ENCODE measurements at places on chromosomes 1 and 21.
A peak's percentile ranks its signal among the peaks of the same experiment; 100 is the strongest.

DNA sequence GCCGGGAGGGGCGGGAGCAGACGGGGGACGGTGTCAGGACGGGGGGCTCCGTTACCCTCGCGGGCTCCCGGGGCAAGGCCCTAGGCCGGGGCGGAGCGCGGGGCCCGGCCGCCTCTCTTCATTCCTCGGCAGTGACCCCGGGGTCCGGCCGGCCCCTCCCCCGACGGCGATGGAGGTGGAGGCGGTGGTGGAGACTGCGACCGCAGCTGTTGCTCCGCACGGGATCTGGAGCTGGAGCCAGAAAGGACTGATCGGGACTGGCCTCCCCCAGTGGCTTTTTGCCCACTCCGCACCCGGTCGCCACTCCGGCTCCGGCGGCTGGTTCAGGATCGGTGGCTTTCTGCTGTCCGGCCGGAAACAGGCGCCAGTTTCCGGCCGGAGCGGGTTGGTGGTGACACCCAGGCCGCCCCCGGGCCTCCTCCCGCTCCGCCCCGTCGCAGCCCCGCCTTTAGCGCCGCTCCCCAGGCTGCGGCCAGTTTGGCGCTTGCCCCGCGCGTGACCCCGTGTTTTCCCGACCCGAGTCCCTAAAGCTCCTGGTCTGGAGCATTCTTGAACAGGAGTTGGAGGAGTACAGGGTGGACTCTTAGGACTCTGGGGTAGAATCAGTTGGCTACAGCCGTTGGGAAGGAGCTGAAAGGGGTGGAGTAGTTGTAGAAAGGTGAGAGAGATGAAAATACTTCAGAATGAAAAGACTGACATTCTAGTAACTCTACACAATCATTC lies at the start of gene OTUD7B:
Gene OTUD7B, minus strand, starts transcription at position 334 of the 723 bp plus-strand sequence. CDS start 33,216 bp downstream, outside the sequence.
- DNase-seq = peak; percentile 97

- DNase-seq = no peak
These were observed 28.6 kb downstream of the CEP104 start for GRCh38 chr1:3828391-3828790.

- DNase-seq = no peak
These were observed 27.2 kb upstream of the RCSD1 start for GRCh38 chr1:167602840-167603239.

DNA sequence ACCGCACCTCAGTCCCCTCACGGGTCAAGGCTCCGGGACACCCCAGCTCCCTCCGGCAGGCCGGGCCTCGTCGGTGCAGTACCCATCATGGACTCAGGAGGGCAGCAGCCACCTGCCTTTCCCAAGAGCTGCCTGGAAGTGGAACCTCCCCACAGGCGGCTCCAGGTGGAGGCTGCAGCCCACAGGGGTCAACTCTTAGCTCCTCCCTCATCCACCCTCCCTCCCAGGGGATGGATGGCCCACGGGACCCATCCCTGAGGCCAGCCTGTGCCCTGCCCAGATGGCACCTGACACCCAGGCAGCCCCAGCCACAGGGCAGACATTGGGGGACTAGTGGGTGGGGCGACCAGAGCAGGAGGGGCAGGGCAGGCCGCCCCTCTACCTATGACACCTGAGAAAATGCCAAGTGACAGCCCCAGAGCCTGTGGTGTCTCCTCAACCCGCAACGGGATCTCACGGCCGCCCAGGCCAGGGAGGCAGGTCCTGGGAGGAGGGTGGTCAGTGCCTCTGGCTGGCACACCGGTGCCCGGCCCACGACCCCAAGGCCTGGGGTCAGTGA lies 1.2 kb upstream of the ARHGEF16 start:
- peak; percentile 94 for DNase-seq

DNA sequence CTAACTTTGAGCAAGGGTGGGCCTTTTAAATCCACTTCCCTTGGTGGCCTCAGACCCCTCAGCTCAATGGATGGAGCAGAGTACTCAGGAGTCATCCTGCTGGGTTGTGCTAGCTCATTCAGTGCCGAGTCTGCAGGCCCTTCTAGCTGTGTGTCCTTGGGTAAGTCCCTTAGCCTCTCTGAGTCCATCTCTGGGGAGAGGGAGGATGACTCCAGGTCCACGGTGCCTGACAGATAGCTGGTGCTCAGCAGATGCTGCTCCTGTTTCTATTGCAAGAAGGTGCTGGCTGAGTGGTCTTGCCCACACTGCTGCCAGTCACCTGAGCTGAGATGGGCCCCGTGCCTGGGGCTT lies 11.0 kb downstream of the LDLRAP1 start:
- no peak for DNase-seq

DNA sequence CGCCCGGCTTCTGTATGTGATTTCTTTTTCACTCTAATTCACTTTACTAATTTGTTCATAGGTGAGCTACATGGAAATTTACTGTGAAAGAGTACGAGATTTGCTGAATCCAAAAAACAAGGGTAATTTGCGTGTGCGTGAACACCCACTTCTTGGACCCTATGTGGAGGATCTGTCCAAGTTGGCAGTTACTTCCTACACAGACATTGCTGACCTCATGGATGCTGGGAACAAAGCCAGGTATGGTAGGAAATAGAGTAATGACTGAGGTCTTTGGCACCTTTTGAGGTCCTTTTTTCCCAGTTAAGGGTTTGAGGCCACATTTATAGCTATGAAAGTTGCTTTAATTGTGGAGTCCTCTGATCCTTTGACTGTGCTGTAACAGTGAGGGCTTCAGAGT lies 56.9 kb downstream of the KIF1B start:
- DNase-seq = no peak

- no peak for DNase-seq
These were observed 49.7 kb downstream of the SYF2 start for GRCh38 chr1:25182629-25183028.

DNA sequence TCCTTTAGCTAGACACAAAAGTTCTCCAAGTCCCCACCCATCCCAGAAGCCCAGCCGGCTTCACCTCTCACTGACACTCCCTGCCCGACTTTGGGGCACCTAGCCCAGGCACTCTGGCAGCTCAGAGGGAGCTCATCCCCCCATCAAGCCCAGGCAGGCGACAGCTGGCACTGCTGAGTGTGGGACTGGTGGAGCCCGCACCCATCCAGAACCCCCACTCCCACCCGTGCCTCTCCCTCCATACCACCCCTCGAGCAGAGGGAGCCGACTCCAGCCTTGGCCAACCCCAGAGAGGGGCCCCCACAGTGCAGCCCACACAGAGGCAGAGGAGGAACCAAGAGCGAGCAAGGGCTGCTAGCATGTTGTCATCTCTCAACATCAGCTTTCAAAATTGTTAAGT lies 658.6 kb downstream of the AMY1C start:
- no peak for DNase-seq

GRCh38 chr1:184953600-184954219 lies 20.6 kb downstream of the NIBAN1 start:
- DNase-seq = peak; percentile 35

- DNase-seq = peak; percentile 94
These were observed 1.1 kb upstream of the ELAPOR1 start for GRCh38 chr1:109112652-109113285.

- DNase-seq = no peak
These were observed 350.8 kb upstream of the KAZN start for GRCh38 chr1:14247666-14248065.

GRCh38 chr21:14317507-14317906 lies 65.4 kb downstream of the HSPA13 start:
- DNase-seq = no peak

DNA sequence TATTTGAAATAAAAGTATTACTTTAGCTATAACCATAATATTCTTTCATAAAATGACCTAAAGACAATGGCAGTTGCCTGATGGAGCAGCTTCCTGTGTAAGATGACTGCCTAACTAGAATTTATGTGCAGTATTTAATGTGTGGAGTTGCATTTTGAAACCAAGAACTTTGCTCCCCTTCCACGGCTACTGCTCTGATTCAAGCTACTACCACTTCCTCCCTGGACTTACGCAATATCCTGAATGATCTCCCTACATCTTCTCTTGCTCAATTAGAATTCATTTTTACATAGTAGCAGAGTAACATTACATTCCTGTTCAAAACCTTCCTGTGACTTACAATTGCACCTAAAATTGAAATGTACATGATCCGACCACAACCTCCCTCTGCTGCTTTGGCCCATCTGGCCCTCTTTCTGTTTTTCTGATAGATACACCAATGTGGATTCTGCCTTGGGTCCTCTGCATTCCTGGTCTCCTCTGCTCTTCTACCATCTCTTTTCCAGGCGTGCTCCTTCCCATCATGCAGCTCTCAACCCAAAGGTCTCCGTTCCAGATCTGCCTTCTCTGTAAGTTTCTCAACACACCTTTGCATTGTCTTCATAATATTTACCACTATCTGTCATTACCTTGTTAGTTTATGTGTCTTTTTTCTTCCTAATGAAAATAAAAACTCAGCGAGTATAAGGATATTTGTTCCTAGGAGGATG lies 47.4 kb upstream of the USP25 start:
- peak; percentile 49 for DNase-seq

- DNase-seq = no peak
These were observed 75.9 kb downstream of the ZSCAN20 start for GRCh38 chr1:33548319-33548718.

DNA sequence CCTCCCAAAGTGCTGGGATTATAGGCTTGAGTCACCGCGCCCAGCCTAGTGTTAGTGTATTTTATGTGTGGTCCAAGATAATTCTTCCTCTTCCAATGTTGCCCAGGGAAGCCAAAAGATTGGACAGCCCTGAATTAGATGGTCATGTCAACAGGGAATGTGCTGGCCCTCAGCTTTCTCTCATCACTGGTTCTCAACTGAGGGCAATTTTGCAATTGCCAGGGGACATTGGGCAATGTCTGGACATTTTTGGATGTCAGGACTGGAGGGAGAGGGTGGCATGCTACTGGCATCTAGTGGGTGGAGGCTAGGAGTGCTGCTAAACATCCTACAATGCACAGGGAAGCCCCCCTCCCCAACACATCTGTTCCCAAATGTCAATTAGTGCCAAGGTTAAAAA lies 95.0 kb downstream of the LAMC2 start:
- DNase-seq = peak; percentile 58

DNA sequence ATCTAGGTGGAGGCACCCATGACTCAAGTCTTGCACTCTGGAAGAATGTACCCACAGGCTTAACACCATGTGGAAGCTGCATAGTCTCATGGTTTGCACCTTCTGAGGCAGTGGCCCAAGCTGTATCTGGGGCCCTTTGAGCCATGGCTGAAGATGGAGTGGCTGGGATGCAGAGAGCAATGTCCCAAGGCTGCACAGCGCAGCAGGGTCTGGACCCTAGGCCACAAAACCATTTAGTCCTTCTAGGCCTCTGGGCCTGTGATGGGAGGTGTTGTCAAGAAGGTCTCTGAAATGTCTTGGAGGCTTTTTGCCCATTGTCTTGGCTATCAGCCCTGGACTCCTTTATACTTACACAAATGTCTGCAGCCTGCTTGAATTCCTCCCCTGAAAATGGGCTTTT lies 21.4 kb upstream of the FCRL3 start:
- no peak for DNase-seq

DNA sequence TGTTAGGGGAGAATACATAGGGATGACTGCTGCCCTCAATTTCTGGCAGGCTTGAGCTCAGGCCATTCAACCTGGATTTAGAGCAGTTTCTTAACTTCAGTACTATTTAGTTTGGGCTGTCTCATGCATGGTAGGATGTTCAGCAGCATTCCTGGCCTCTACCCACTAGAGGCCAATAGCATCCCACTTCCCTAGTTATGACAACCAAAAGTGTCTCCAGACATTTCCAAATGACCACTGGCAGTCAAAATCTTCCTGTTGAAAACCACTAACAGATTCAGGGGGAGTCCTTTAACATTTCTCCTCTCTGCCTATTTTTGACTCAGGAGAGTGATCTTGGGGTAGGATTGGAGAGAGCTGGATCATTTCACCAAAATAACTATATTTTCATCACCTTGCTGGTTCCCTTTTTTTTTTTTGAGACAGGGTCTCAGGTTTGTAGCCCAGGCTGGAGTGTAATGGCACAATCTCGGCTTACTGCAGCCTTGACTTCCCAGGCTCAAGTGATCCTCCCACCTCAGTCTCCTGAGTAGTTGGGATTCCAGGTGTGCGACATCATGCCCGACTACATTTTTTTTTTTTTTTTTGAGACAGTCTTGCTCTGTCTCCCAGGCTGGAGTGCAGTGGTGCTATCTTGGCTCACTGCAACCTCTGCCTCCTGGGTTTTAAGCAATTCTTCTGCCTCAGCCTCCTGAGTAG lies 8.7 kb downstream of the GNAT2 start:
- DNase-seq = no peak

GRCh38 chr1:24263746-24264145 lies 55.4 kb upstream of the GRHL3 start:
- DNase-seq = no peak

- no peak for DNase-seq
These were observed 4.7 kb downstream of the ARHGEF11 start for GRCh38 chr1:157040802-157041201.

- no peak for DNase-seq
These were observed 611.2 kb upstream of the ADGRL4 start for GRCh38 chr1:79617777-79618176.

- peak; percentile 90 for DNase-seq
These were observed at the start of gene S100A13 for GRCh38 chr1:153626904-153627714. Gene S100A13, minus strand, starts transcription at chr1:153627505. Its CDS starts 1,033 bp downstream, at chr1:153626472.

DNA sequence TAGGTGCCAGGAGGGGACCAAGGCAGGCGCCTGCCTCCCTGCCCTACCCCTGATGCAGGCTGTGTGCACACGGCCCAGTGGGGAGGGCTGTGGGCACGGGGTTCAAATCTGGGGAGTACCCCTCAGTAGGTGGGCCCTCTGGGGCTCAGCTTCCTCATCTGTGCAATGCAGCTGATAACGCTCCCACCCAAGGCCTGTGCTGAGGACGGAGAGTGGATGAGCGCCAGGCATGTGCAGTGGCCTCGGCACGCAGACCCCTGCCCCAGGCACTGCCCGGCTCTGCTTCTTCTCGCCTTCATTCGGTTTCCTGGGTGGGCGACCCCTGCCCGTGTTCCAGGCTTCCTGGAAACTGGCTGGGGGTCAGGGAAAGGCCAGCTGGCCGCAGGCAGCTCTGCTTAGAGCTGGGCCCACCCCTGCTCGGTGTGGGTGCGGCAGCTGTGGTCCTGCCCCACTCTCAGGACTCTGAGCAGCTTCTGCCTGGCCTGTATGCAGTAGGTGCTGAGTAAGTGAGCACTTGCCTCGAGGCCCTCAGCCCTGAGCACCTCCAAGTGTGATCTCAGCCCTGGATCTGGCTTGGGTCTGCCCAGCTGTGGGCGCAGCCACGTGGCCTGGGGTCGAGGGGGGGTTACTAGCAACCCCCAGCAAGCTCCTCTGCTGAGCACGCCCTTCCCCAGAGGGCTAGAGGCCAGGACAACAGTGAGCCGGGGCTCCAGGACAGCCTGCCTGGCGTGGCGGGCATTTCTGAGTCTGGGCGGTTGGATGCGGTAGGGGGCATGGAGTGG lies 11.9 kb upstream of the TNFRSF14 start:
- DNase-seq = no peak

- no peak for DNase-seq
These were observed 147.1 kb downstream of the SLC45A1 start for GRCh38 chr1:8465013-8465412.

DNA sequence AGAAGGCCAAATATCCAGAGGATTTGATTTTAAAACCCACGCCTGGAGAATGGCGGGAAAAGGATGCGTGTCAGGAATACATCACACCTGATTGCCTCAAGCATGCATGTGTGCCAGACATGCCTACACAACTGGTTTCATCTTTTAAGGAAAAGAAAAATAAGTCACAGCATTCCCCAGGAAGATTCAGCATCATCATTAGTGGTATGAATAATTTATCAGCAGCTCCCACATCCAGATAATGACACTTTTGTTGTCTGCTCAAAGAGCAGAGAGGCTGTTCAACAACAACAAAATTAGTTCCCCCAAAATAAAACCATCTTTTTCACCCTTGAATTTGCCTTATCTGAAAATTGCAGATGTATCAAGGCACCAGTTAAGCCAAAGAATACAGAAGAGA lies 328.6 kb upstream of the C1orf87 start:
- no peak for DNase-seq

- DNase-seq = peak; percentile 13
These were observed 2.9 kb downstream of the LHX8 start for GRCh38 chr1:75136921-75137641.

All from AG20443 (cell line).